ENCODE measurements at places on chromosomes 13 and 19.

DNA sequence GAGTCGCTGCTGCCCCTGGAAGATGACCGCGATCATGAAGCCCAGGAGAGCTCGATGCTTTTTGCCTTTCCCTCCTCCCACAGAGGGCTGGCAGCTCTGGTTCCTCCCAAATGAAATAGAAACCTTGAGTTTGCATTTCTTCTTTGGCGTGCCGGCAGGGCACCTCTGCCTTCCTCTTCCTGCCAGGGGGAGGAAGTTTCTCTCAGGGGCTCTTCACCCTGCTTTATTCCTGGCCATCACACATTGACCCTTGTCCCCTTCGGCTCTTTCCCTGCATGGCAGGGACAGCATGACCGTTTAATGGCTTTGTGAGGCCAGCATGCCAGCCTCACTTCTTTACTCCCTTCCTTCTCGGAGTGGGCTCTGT, 47.9 kb downstream of the ACTN4 start:
- no peak for DNase-seq

GRCh38 chr19:52170863-52171320, 529 bp downstream of the ZNF836 start:
- no peak for DNase-seq

DNA sequence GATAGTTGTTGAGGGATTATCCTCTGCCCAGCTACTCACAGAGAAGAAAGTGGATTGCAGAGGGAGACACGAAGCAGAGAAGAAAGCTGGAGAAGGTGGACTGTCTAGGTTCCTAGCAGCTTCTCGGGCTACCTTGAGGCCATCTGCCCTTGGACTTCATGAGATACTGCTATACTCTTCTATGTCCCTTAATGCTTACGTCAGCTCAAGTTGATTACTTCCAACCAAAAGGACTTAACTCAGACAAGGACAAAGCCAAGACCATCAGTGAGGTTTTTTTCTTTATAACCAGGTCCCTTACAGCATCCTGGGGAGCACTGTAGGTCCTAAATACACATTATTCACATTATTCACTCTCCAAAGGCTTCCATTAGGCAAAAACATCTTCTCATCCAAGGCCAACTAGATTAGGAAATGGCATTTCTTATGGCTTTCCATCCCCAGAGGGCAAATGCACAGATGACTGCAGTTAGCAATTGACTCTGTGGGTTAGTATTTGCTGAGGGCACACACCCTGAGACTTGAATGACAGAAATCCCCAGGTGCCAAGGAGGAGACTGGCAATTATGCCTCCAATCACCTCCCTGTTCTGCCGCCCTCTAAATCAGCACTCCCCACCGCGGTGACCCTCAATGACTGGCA, 4.1 kb upstream of the UBE2L5 start:
- DNase-seq, result no peak

GRCh38 chr13:95367309-95367843, 66.1 kb upstream of the ABCC4 start:
- no peak for DNase-seq

GRCh38 chr19:36060430-36060829, 5.7 kb downstream of the WDR62 start:
- peak; percentile 42 for DNase-seq

DNA sequence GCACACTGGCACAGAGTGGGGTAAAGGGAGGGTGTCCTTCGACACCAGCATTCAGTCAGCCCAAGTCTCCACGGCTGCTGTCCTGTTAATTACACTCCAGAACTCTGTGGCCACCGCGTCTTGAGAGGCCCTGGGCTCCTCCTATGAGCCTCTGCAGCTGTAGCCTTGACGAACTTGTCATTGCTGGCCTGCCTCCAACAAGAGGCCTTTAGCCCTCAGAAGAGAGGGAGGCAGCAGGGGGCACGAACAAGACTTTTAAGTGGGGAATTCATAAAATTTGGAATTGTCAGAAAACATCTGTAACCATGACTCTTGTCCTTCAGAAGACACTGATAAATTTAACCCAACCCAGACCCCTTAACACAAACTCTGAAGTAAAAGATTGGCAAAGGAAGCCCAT, 241.9 kb downstream of the UQCRFS1 start:
- DNase-seq, result peak; percentile 34

DNA sequence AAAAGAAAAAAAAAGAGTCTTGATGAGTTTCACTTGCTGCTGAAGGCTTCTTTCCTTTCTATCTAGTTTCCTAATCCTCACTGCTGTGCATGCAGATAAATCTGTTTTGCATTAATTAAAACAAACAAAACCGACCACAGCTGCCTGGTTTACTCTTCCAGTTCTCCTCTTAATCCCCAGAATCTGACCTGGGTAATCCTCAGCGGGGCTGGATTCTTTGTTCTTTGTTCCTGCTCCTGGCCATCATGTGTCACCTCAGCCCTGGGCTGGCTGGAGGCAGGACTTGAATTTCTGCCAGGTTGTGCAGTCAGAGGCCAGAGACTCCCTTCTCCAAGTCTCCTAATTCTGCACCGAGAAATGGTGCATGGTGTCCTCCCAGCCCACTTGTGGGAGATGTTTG, 52.2 kb upstream of the CYP4F8 start:
- peak; percentile 7 for DNase-seq

DNA sequence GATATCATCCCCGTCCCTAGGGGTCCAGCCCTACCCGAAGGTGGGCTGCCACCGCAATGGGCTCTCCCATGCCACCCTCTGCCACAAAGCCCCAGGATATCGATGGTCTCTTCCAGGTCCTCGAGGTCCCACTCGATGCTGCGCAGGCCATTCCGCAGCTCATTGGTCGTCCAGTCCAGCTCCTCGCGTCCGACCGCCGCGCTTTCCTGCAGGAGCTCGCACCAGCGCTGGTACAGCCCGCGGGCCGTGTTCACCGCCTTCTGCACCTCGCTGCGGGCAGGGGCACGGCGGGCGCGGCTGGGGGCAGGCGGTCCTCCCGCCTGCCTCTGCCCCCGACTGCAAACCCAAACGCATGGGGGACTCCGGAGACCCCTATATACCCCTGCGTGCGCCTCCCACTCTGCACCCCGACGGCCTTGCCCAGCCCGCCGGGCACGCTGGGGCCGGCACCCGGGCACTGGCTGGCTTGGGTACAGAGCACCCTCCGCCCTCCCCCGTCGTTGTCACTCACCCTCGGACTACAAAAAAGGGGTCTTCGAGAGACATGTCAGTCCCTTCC, 468 bp downstream of the STX10 start:
- no peak for DNase-seq

- peak; percentile 93 for DNase-seq
Measured at GRCh38 chr19:12400633-12401502, at the start of gene ZNF799. Gene ZNF799, minus strand, starts transcription at chr19:12401271. Its CDS starts 201 bp downstream, at chr19:12401070.

Data from fibroblast of skin of right quadriceps (primary cell).